ENCODE measurements at places on chromosomes 6 and 20. TPM values are rescaled to one million over a fixed set of nuclear protein-coding genes. Genes with fewer than 3 reads are reported as not detected.

DNA sequence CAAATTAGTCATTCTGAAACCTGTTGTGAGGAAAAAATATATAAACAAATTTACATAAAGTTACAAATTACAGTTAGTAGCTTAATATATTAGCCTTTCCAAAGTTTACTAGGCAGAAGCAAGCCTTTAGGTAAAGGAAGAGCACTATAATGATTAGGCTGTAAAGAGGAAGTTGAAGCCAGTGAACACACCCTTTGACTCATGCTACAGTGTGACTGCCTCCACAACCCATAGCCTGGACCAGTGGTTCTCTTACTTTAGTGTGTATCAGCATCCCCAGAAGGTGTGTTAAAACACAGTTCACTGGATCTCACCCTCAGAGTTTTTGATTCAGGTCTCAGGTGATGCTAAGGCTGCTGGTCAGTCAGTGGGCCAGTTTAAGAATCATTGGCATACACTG, 91.4 kb upstream of the DEFB112 start:
- no peak for DNase-seq

GRCh38 chr6:49401063-49401462, 62.0 kb downstream of the MMUT start:
- no peak for DNase-seq

- no peak for DNase-seq
These were observed 25.9 kb downstream of the NEDD9 start for GRCh38 chr6:11206576-11206975.

GRCh38 chr20:1904135-1904534, 8.9 kb downstream of the SIRPA start:
- DNase-seq: no peak

- DNase-seq: no peak
These were observed 7.1 kb downstream of the PRIM2 start for GRCh38 chr6:57324538-57324937.

- no peak for DNase-seq
These were observed 25.8 kb downstream of the MAP7 start for GRCh38 chr6:136524339-136524935.

DNA sequence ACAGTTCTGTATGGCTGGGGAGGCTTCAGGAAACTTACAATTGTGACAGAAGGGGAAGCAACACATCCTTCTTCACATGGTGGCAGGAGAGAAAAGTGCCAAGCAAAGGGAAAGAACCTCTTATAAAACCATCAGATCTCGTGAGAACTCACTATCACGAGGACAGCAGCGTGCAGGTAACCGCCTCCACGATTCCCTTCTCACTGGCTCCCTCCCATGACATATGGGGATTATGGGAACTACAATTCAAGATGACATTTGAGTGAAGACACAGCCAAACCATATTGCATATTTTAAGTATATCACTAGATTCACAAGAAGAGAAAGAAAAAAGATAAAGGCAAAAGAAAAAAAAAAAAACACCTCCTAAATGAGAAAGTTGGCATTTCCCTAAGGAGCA, 431.9 kb upstream of the RGS17 start:
- no peak for DNase-seq

DNA sequence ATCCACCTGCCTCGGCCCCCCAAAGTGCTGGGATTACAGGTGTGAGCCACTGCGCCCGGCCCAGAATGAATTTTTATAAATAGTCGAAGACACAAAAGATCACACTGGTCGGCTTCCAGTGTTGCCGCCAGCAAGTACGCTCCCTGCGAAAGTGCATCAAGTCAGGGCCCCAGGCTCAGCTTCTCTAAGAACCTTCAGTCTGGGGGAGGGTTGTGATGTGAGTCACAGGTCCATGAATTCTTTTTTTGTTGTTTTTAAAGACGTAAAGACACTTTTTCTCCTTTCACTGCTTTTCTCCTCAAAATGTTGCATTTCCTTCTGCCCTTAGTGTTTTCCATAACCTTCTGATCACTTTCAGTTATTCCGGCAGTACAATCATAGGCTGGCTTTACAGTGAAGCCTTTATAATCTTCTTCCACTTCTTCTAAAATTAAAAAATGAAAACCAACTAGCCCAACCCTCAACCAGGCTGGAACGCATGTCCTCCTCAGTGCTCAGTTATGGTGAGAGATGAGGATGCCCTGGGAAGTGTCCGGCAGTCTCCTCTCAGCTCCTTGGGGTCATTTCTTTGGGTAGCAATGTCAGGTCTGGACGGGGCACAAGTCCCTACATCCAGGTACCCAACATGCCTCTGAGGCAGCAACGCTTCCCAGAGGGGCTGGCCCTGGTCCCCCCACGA, 66.6 kb downstream of the CSE1L start:
- DNase-seq: no peak

GRCh38 chr6:28776269-28777146, 147.3 kb downstream of the TRIM27 start:
- no peak for DNase-seq

DNA sequence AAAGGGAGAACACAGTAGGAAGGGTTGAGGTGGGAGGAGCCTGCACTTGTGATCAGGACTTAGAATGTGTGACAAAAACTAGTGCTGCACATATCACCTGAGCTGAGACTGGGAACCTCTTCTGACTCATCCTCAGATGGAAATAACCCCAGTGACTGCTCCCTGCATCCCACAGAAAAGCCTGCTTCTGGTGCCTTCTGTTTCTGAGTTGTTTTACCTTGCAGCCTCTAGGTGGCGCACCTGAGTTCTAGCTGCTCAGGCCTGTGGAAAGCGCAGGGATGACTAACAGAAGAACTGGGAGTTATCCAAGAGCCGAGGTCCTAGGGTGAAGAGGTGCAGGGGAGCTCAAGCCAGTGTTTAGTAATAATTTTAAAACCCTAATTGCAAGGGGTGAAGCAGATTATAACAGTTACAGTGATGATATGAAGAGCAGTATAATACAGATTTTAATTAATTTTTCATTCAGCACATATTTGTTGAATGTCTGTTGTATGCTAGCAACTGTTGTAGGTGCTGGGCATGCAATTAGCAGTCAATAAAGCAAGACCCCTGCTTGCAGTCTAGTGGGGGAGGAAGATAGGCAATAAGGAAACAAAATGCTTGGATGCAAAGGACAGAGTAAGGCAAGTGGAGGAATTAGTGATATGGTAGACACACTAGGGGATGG, 302.5 kb downstream of the DHX35 start:
- DNase-seq: peak; percentile 81

GRCh38 chr20:62352402-62353288, 14.5 kb downstream of the LAMA5 start:
- DNase-seq: no peak

DNA sequence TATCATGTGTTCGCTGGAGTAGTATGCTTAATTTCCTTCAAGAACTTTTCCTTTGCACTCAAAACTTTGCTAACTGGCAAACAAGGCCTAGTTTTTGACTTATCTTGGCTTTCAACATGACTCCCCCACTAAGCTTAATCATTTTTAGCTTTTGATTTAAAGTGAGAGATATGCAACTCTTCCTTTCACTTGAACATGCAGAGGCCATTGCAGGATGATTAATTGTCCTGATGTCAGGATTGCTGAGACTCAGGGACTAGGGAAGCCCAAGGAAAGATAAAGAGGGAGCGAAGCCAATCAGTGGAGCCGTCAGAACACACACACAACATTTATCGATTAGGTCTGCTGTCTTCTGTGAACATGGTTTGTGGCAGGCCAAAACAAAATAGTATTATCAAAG, 491.4 kb downstream of the CBLN4 start:
- DNase-seq: no peak

DNA sequence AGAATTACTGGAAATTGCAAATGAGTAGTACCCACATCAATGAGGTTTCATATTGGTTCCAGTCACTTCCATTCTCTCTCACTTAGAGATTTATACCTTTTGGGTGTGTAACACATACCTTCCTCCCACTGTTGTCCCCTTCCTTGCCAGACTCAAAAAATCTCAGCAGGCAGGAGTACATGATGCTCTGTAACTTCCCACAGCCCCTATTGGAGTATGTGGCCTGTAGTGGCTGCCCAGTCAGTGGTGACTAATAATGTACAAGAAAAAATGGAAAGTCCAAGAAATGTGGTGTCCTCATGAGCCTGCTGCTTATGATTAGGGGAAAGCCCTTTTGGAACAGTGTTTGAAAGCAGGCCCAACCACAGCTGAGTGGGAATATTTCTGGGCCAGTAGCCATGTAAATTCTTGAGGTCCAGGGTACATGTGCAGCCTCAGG, 312.0 kb downstream of the ZFAND3 start:
- peak; percentile 90 for DNase-seq

DNA sequence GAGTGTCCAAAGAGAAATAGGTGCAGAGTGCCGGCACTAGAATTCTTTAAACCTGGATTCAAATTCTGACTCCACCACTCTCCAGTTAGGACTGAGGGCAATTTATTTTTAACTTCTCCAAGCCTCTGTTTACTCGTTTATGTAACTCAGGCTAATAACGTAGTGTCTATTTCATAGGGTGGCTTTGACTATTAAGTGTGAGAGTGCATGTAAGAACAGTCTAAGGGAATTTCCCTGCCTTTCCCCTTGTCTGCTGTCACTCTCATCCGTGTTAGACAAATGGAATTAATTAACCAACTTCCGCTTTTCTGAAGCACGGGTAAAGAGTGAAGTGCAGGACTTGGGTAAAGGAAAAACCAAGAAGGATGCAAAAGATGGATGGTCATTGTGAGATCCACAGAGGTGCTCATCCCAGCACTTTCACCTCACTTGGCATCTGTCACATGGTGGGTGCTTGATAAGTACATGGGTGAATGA, 4.1 kb upstream of the ZKSCAN8 start:
- DNase-seq: no peak

Gene C20orf202
- 0.45 TPM for polyA plus RNA-seq

Gene GNMT
- polyA plus RNA-seq: 0.32 TPM

Gene BTN1A1
- 0.16 TPM for polyA plus RNA-seq

Gene CRISP1
- not detected for polyA plus RNA-seq

Gene LTB
- 0.85 TPM for polyA plus RNA-seq

Gene SNAP91
- 3.5 TPM for polyA plus RNA-seq
